Spleen (tissue), 13 donors: ENCODE measurements at places on chromosomes 2 and 18.

GRCh38 chr18:63119647-63120046 is 199.9 kb downstream of the BCL2 start:
- H3K27ac ChIP-seq, result no peak overlapping the region
- DNase-seq, result no peak
- H3K4me3 ChIP-seq, result no peak overlapping the region

- no peaks in the 10 kb centered on the region for H3K4me1 ChIP-seq
- no peak overlapping the region for H3K4me3 ChIP-seq
- H3K27me3 ChIP-seq, result no peaks in the 10 kb centered on the region
- no peak overlapping the region for H3K27ac ChIP-seq
- DNase-seq, result no peak
These were observed 33.2 kb downstream of the SMARCAL1 start for GRCh38 chr2:216445501-216445900.

- no peaks in the 10 kb centered on the region for H3K27me3 ChIP-seq
- H3K27ac ChIP-seq, result no peak overlapping the region
- no peak for DNase-seq
- H3K36me3 ChIP-seq, result peaks cover 28% of the 10 kb centered on the region
- no peaks in the 10 kb centered on the region for H3K4me1 ChIP-seq
These were observed 88.7 kb downstream of the DYM start for GRCh38 chr18:49371786-49372185.

DNA sequence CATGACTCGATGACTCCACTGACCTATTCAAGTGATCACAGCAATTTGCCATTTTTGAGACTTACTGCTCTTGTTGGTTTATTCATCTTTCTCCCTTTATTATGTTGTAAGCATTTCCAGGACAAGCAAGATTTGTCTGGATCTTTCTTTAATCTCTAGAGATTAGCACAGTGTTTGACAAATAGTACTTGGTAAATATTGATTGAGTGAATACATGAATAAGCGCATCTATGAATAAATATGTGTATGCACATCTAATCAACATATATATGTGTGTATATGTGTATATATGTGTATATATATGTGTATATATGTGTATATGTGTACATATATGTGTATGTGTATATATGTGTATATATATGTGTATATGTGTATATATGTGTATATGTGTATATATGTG is 7.3 kb downstream of the TMX3 start:
- no peak overlapping the region for H3K27ac ChIP-seq
- H3K36me3 ChIP-seq, result no peaks in the 10 kb centered on the region
- no peak overlapping the region for H3K4me3 ChIP-seq
- no peaks in the 10 kb centered on the region for H3K27me3 ChIP-seq
- peaks cover 3% of the 10 kb centered on the region for H3K4me1 ChIP-seq

DNA sequence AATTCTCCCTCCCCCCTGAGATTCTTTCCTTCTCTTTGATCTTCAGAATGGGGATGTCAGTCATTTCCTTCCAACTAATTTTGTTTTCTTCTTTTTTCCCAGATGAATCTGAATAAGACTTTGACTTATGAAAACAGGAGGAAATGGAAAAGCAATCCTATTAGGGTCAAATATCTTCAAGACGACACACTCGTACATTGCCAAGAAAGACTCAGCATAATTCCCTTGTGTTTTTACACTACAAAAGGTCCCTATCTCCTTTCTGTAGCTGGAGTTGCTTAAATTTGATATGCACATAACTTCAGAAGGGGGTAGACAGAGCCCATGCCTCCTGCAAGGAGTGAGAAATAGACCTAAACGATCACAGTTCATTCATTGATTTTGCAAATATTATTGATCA is 230.3 kb upstream of the RBBP8 start:
- no peaks in the 10 kb centered on the region for H3K27me3 ChIP-seq
- no peak overlapping the region for H3K4me3 ChIP-seq
- no peaks in the 10 kb centered on the region for H3K36me3 ChIP-seq
- no peak overlapping the region for H3K27ac ChIP-seq
- DNase-seq, result no peak

DNA sequence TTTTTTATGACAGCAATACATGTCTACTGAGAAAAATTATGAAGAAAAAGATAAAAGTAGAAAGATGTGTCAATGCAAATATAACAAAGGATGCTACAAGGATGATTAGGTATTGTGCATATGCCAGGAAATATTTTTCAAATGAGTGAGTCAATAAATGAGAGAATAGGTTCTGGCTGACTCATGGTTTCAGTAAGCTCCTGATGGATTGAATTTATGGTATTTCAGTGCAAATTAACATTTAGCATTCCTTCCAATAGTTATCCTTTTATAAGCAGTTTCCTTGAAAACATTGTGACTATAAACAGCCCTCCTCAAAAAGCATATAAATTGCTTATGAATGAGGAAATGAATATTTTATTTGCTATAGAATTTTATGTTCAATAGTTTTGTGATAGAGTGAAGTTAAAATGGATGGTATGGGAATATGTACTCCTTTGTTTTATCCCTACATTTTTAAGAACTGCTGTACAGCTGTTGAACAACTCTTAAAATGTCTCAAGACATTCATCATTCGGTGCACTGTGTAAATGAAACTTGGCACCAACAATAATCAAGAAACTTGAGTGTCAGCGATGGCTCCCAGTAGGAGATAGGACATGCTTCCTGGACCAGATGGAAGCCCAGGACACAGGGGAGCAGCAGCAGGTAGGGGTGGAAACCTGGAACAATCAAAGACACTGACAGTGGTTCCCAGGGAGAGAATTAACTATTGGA is 144.7 kb downstream of the PMAIP1 start:
- H3K4me3 ChIP-seq, result no peak overlapping the region
- H3K4me1 ChIP-seq, result no peaks in the 10 kb centered on the region
- H3K36me3 ChIP-seq, result no peaks in the 10 kb centered on the region
- no peaks in the 10 kb centered on the region for H3K27me3 ChIP-seq
- no peak overlapping the region for H3K27ac ChIP-seq

GRCh38 chr2:9377461-9378097 is 45.7 kb downstream of the ITGB1BP1 start:
- peaks cover 15% of the 10 kb centered on the region for H3K27me3 ChIP-seq
- no peak overlapping the region for H3K4me3 ChIP-seq
- DNase-seq, result no peak
- H3K27ac ChIP-seq, result no peak overlapping the region

DNA sequence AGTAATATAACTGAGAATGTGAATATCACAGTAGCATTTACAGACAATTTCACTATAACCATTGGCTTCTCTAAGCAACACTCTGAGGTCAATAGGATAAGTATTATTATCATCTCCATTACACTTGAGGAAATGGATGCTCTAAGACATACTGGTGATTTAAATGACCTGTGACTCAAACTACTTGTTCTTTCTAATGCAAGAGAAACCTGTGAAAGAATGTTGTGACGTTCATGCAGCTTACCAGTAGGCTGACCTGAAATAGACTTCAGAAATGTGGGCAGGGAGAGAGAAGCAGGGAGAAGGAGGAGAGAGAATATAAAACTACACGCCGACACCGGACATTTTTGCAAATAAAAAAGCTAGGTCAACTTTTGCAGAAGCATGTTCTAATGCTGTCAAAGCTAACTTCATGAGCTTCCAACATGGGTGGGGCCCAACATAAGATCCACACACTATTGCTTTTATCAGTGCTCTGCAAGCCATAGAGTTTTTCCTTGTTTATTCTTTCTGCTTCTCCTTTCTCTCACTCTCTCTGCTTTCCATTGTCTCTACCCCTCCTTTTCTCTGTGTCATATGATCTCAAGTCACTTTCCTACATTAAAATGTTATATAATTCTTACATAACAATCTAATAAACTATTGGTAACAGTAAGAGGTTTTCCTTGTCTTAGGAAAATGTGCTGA is 217.6 kb upstream of the FN1 start:
- no peak overlapping the region for H3K27ac ChIP-seq
- H3K27me3 ChIP-seq, result no peaks in the 10 kb centered on the region
- no peak for DNase-seq
- no peaks in the 10 kb centered on the region for H3K36me3 ChIP-seq
- H3K4me1 ChIP-seq, result no peaks in the 10 kb centered on the region
- no peak overlapping the region for H3K4me3 ChIP-seq

DNA sequence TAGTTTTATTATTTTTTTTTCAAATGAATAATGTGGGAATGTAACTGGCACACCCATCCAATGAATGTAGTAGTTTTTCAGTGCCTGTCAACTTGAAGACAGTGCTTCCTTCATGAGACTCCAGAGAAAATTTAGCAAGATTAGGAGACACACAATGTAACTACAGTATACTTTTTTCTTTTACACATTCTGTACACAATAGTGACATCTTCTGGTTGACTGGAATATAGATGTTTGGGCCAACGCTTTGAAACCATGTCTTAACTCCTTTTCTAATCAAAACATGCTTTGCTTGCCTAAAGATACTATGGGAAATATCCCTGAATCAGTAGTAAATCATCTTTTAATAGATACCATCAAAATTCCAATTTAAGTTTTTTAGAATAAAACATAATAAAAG is 229.5 kb upstream of the ZC3H15 start:
- no peak for DNase-seq
- H3K4me3 ChIP-seq, result no peak overlapping the region
- no peaks in the 10 kb centered on the region for H3K27me3 ChIP-seq
- H3K4me1 ChIP-seq, result no peaks in the 10 kb centered on the region
- H3K27ac ChIP-seq, result no peak overlapping the region

DNA sequence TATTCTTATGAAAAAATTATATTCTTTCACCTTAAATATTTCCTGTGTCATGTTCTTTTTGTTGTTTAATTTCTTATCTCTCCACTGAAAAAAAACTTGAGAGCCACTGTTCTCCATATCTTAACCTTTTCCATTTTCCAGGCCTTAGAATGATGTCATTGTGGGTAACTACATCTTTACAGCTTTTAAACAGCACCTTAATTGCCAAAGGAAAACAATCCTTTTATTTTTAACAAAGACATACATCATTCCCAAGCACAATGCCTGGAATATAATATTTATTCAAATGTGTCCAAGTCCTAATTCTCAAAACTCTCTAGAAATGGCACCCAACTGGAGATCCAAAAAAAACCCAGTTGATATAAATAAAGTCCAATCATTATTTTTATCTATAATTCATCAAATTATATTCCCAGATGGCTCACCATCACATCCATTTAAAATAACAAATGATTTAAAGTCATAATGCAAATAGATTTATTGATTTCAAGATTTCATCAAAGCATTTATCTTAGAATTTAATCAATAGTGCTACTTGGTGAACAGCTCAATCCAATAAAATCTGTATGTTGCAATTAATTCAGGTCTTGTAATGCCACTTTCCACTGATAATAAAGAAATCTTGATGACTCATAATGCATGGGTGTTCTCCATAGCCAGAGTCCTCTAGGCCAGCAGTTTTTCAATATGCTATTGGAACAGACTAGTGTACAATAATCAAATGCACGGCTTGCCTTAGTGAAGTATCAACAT is 107.1 kb upstream of the MAPRE2 start:
- no peak overlapping the region for H3K27ac ChIP-seq
- H3K27me3 ChIP-seq, result no peaks in the 10 kb centered on the region
- H3K4me1 ChIP-seq, result no peaks in the 10 kb centered on the region
- no peak overlapping the region for H3K4me3 ChIP-seq
- no peaks in the 10 kb centered on the region for H3K36me3 ChIP-seq

- H3K4me1 ChIP-seq, result no peaks in the 10 kb centered on the region
- no peak overlapping the region for H3K27ac ChIP-seq
- H3K27me3 ChIP-seq, result no peaks in the 10 kb centered on the region
- H3K36me3 ChIP-seq, result peaks cover 8% of the 10 kb centered on the region
These were observed 61.4 kb downstream of the ID2 start for GRCh38 chr2:8743261-8743660.

GRCh38 chr2:191983186-191983585 is 136.3 kb upstream of the CAVIN2 start:
- H3K36me3 ChIP-seq, result no peaks in the 10 kb centered on the region
- no peak overlapping the region for H3K4me3 ChIP-seq
- H3K27me3 ChIP-seq, result no peaks in the 10 kb centered on the region
- H3K4me1 ChIP-seq, result no peaks in the 10 kb centered on the region

- no peak overlapping the region for H3K4me3 ChIP-seq
- DNase-seq, result no peak
- no peaks in the 10 kb centered on the region for H3K36me3 ChIP-seq
- H3K27ac ChIP-seq, result no peak overlapping the region
These were observed 43.9 kb upstream of the GALR1 start for GRCh38 chr18:77205769-77206168.

- H3K27me3 ChIP-seq, result no peaks in the 10 kb centered on the region
- no peak overlapping the region for H3K27ac ChIP-seq
- no peak overlapping the region for H3K4me3 ChIP-seq
- peaks cover 12% of the 10 kb centered on the region for H3K4me1 ChIP-seq
These were observed 106.1 kb downstream of the ICA1L start for GRCh38 chr2:202765436-202765835.

GRCh38 chr2:220127311-220127710 is 499.9 kb downstream of the SLC4A3 start:
- H3K36me3 ChIP-seq, result no peaks in the 10 kb centered on the region
- H3K4me1 ChIP-seq, result no peaks in the 10 kb centered on the region
- DNase-seq, result no peak
- no peak overlapping the region for H3K4me3 ChIP-seq

DNA sequence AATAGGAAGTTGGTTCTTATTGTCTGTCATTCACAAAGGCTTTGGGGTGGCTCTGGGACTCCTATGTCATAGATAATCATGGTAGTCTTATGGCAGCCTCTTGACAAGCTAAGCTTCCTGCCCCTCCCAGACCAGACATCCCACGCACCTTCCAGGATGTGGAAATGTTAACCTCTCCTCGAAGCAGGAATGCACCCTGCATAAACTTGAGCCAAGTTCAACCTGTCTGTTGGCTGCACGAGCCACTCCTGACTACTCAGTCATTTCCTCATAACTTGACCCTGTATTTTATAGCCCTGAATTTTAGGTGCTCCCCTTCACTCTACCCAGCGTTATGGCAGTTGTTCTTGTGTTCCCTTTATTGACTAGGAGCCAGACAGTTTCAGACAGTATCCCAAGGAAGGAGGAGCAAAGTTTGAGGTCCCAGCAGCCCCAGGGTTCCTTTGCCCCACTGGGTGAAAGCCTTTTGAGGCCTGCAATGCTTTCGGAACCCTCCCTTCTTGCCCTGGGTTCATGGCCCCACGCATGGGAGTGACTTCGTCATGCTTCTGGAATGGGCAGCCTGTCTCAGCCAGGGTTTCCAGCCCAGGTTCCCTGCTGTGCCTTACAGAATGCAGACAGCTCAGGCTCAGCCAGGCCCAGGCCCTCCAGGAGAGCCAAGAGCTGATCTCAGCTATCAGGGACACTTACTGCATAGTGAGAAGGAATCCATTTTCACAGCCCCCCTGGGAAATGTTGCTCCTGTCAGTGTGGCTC is 15.6 kb upstream of the INO80C start:
- H3K4me3 ChIP-seq, result no peak overlapping the region
- H3K4me1 ChIP-seq, result peaks cover 6% of the 10 kb centered on the region
- DNase-seq, result no peak
- H3K27ac ChIP-seq, result no peak overlapping the region

DNA sequence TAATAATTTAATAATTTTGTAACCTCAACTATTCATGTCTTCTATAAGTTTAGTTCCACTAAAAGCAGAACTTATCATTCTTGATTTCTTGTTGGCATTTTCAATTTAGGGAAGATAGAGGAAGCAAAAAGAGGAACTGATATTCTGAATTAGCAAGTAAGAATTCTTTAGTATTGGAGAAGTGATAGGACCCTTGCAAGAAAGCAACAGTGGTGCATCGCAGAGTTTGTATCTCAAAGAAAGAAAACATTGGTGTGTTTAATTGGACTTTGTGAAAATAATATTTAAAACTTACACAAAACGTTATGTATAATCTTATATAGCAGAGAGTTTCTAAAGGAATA is 36.5 kb upstream of the TNFRSF11A start:
- DNase-seq, result no peak
- peak overlapping the region; percentile 36 for H3K27ac ChIP-seq
- peaks cover 36% of the 10 kb centered on the region for H3K36me3 ChIP-seq
